Stimulated activated naive CD8-positive, alpha-beta T cell treated with anti-CD3 and anti-CD28 coated beads, Interleukin-15, amount 100 ng/mL, for 72 hours (primary cell): ENCODE measurements at places on chromosomes 7 and 10.

DNA sequence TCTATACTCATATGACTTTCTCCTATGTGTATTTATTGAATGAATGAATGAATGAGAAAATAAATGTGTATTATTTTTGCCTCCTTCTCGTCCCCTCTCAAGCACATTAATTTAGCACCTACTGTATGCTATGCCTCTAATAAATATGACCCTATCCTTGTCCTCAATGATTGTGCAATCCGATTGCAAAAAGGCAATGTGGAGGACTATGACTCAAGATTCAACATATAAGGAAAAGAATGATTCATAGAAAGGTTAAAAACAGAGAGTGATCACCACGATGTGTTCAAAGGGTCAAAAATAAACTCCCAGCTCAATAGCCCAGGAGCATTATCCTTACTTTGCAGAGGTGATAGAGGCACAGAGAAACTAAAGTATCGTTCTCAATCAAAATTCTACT is 322.8 kb upstream of the SORCS1 start:
- no peak for DNase-seq

DNA sequence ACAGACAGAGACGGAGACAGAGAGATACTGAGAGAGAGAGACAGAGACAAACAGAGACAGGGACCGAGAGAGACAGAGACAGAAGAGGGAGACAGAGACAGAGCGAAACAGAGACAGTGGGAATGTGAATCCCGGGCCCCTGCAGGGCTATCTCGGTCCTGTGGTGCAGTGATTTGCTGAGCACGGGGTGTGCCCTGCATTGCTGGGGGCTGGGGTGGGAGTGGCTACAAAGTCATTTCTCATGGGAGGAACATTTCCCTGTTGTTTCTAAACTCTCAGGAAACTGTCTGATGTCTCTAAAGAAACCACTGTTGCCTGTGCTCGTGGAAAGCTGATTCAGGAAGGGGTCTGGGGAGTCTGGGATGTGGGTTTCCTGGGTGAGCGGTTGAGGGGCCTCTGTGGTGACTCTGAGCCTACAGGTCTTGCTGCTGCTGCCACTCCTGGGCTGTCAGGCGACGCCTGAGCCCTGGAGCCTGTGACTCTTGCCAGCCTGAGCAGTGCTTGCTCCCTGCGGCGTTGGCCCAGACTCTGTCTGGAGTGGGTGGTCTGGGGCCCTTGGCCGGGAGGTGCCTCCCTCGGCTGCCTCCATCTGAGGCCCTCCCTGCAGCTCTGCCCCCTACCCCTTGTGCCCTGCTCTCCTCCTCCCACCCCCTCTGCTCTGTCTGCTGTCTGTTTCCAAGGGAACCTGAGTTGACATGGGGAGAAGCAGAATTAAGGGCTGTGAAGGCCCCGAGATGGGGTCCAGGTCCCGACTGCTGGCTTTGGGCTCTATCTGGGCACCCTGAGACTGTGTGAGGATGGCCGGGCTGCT is 292.0 kb downstream of the WDR37 start:
- DNase-seq = no peak

- no peak for DNase-seq
These were observed 78.8 kb downstream of the DNMBP start for GRCh38 chr10:99930731-99931550.

GRCh38 chr10:112637901-112638300 is 190.9 kb downstream of the VTI1A start:
- no peak for DNase-seq

DNA sequence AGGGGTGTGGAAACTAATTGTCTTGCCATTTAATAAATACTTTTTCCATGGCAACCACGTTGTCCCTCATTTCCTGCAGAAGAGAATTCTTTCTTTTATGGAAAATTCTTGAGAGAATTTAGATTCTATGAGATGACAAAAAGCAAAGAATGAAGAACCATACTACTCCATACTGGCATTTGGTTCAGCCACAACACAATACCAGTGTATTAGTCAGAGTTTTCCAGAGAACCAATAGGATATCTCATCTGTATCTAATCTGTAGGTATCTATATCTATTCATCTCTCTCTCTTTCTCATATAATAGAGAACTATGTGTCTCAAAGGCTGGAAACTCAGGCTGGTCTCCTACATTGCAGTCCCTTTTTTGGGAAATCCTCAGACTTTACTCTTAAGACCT is 44.6 kb upstream of the NAMPT start:
- no peak for DNase-seq

DNA sequence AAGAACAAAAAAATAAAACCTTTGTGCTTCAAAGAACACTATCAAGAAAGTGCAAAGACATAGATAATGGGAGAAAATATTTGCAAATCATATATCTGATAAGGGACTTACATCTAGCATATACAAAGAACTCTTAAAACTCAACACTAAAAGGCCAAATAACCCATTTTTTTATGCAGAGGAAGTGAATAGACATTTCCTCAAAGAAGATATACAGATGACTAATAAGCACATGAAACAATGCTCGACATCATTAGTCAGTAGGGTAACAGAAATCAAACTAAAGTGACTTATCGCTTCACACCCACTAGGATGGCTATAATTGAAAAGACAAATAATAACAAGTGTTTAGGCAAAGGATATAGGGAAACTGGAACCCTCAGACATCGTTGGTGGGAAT is 78.0 kb downstream of the MALSU1 start:
- DNase-seq = no peak

GRCh38 chr7:141956084-141956483 is 9.3 kb upstream of the CLEC5A start:
- DNase-seq = no peak

GRCh38 chr10:132138596-132138995 is 48.2 kb upstream of the DPYSL4 start:
- no peak for DNase-seq

- DNase-seq = no peak
These were observed 8.0 kb downstream of the SMARCD3 start for GRCh38 chr7:151240536-151240935.

DNA sequence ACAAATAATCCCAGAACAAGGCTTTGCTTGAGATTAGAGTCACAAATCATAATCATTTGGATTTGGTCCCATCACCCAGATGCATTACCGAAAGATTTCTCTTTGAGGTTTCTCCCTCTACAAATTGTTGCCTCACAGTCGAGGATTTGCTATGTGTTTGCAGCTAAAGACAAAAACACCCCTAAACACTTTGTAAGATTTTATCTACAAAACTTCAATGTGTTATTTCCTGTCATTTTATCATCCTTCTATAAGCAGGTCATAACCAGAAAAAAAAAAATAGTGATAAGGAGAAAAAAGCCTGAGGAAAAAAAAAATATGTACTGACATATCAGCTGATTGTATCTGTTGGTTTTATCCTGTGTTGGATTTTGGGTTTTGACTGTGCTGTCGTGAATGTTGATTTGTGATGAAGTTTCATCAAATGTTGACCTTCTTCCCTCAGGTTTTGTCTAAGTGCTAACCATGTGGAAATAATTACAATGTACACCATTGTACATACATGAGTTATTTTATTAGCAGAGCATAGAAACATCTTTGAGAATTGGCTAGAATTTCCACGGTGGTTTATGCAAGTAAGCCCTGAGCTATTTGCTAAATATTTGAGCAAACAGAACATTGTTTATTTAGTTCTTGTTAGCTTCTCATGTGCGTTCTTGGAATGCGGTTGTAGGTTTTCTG is 274.4 kb downstream of the NEBL start:
- no peak for DNase-seq

DNA sequence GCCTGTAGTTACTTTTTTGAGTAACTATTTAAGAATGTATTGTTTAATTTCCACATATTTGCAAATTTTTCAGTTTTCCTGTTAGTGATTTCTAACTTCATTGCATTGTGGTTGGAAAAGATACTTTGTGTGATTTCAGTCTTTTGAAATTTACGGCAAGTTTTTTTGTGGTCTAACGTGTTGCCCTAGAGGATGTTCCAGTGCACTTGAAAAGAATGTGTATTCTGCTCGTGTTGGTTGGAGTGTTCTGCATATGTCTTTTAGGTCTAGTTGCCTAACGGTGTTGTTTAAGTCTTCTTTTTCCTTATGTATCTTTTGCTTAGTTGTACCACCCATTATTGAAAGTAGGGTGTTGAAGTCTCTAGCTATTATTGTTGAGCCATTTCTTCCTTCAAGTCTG is 59.7 kb downstream of the LCOR start:
- no peak for DNase-seq

DNA sequence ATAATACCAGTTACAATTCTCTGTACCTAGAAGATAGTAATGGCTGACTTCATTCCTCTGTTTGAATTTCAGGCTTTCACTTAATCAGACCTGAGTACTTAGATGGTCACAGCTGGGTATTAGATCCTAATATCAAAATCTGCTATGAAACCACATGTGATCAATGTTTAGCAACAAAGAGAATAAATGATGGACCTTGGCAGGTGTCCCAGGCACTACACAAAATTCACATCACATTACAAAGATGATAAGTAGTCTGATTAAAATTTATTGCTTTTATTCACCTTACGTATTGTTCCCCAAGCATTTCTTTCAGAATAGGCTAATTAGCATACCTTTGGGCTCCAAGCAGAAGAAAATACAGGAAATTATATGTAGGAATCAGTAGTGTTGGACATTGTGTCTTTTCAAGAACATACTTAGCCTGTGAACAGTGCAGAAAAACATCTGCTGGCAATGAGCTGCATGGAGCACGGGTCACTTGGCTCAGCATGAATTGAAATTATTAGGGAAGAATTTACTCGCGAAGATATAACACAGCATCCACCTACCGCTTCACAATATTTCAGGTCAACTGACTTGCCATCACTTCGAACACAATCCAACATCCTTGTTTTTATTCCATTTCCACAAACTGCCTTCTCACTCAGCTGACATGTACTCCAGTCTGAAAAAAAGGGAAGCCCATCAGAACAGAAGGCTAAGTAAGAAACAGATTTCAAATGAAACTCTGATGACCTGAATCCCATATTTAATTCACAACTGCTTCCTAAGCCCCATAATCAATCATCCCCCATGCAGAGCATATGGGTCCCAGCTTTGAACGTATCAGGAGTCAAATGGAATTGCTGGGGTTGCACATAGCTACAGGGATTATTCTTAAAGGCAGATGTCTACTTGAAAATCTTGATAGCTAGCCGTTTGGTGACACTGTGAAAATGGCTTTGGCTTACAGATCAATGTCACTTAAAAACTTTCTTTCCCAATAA is 421.0 kb downstream of the THSD7A start:
- DNase-seq = no peak

- no peak for DNase-seq
These were observed 244.0 kb downstream of the SKAP2 start for GRCh38 chr7:26620352-26620751.

GRCh38 chr7:39832519-39833085 is 117.5 kb upstream of the CDK13 start:
- no peak for DNase-seq

GRCh38 chr7:151080067-151080521 is 515 bp downstream of the FASTK start:
- DNase-seq = no peak

DNA sequence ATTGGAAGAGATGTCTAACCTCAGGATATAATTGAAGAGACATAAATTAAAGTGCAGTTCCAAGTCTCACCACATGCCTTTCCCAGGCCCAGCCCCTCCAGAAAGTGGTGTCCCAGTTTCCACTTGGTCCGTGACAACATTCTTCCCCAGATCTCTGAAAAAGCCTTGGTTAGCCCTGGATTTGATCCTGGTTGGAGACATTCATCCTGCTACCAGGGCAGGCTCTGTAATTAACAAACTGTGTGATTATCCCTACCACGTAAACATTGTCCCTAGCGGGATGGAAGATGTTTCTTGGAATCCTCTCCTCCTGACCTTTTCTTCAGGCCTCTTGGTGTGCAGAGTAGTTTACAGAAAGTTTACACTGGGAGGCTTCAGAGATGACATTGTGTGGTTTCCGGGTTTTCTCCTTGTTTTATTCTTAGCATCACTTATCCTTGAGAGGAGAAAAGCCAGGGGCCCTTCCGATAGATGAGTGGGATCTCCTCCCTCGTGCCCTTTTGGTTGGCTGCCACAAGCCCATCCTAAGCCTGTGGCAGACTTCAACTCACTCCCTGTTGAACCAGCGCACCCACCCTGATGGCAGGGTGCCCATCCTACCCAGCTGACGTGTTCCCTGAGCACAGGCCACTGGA is 83.8 kb downstream of the COL13A1 start:
- no peak for DNase-seq

GRCh38 chr7:45028920-45029344 is 28.9 kb downstream of the CCM2 start:
- DNase-seq = no peak

DNA sequence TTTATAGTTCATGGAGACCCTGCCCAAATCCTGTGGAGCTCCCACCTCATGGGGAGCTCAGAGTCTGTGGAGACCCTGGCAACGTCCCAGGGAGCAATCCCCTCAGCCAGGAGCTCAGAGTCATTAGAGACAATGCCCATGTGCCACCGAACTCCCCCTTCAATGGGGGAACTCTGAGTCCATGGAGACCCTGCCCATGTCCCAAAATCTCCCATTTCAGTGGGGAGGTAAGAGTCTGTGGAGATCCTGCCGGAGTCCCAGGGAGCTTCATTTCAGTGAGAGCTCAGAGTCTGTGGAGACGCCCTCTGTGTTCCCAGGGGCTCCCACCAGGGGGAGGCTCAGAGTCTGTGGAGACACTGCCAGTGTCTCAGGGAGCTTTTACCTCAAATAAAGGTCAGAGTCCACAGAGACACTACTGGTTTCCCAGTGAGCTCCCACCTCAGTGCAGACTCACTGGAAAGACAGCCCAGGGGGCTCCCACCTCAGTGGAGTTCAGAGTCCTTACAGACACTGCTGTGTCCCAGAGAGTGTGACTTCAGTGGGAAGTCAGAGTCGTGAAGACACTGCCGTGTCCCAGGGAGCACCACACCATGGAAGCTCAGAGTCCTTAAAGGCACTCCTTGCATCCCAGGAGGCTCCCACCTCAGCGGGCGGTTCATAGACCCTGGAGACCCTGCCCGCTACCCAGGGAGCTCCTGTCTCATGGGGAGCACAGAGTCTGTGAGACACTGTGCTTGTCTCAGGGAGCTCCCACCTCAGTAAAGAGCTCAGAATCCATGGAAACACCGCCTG is 5.0 kb downstream of the MYO1G start:
- DNase-seq = peak; percentile 49

DNA sequence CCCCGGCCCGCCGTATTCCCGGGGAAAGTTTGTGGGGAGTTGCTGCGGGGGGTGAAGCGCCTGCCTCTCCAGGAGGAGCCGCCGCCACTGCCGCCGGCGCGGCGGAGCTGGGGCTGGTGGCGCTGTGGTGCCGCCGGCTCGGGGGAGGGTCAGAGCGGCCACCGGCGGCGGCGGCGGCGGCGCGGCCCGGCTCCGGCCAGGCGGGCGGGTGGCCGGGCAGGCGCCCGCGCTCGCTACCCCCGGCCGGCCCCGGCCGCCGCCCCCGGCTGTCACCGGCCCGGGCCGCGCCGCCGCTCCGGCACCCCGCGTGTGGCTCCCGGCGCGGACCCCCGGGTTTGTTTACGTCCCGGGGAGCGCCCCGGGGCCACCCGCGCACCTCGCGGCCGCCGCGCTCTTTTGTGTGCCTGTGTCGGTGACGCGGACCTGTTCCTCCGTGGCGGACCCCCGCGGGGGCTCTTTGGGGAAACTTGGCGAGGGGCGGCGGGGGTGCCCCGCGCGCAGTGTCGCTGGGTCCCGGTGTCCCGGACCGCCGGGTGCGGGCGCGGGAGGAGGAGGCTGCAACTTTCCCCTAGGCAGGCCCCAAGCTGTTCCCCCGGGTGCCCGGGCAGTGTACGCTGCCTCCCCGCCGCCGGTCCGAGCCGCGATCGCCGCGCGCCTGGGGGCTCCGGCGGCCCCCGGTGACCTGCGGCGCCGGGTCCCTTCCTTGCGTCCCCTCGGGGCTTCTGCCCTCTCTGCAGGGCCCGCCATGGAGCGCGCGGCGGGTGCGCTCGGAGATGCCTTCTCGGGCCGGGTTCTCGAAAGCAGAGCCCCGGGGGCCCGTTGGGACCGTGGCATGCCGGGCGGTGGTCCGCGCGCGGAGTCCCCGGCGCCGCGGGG is 593 bp upstream of the CUX1 start:
- peak; percentile 27 for DNase-seq
